Activated T-cell treated with anti-CD3 and anti-CD28 coated beads, Interleukin-2, amount 50 U/mL, for 24 hours (primary cell): ENCODE measurements at places on chromosomes 12 and 14.

DNA sequence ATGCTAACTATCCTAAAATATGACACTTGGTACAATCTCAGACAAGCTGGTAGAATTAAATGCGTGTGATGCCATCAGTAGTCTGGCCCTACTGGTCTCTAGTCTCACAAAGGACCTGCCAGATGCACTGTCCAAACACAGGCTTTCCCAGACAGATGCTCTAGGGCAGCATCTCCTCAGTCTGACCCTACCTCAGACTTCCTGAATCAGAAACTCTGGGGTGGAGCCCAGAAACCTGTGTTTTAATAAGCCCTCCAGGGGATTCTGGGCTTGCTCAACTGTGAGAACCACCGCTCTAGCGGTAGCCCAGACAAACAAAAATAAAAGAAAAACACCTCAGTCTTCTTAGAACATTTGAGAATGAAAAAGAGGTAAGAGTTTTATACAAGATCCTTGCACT, 48.0 kb downstream of the BDKRB1 start:
- DNase-seq: no peak

GRCh38 chr12:79624378-79624777, 66.4 kb downstream of the PAWR start:
- no peak for DNase-seq

DNA sequence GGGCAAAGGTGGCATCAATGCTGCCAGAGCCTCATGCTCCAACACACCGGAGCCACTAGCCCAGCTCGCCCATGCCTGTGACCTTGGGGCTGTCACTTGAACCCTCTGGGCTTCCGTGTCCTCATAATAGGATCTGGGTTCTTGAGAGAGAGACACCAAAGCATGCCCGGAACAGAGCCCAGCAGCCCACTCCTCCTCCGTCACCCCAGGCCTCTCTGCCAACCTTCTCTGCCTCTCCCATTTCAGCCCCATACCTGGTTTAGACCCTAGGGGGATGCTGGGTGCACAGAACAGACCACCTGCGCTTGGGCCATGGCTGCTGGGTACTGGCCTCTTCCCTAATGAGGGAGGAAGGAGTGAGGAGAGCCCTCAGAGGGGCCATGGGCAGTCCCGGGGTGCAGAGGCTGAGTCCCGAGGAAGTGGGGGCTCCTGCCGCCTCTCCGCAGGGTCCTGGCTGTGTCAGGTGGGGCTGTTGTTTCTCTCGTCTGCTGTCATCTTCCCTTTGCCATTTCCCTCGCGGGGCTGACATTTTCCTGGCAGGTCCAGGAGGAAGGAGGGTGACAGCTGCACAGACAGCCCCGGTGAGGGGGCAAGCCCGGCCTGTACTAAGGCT, 172.4 kb upstream of the RTL1 start:
- no peak for DNase-seq

DNA sequence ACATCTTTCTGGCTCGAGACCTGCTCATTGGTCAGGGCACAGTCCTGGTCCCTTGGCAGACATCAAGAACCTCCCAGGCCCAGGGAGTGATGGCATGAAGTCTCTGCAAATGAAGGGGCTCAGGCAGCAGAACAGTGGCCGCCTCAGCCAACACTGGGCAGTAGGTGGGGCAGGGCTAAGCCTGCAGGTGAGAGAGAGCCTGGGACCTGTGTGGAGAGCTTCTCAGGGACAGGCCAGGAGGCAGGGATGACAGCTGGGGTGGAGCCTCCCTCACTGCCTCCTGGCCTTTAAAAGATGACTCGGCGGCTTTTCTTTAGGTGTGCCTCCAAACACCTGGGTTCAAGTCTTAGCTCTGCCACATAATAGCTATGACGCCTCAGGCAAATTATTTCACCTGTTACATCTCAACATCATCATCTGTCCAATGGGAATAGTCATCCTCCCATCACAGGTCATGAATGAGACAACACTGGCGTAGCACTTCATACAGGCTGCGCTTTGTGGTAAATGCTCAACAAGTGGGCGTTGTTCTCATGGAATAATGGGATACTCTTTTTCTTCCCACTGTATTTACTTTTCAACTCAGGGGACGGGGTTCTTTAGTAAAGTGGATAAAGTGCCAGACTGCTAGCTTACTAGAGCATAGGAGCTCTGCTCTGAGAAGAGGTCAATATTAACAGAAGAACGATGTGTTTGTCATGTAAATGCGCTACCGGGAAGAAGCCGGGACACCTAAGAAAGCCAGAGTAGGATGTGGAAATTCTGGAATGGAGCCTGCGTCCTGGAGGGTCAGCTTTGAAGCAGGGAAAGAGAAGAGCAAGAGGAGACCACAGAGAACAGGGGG, 277.4 kb downstream of the FOXN3 start:
- DNase-seq: no peak

- no peak for DNase-seq
Measured at GRCh38 chr14:91649930-91650329, 82.0 kb downstream of the CATSPERB start.

DNA sequence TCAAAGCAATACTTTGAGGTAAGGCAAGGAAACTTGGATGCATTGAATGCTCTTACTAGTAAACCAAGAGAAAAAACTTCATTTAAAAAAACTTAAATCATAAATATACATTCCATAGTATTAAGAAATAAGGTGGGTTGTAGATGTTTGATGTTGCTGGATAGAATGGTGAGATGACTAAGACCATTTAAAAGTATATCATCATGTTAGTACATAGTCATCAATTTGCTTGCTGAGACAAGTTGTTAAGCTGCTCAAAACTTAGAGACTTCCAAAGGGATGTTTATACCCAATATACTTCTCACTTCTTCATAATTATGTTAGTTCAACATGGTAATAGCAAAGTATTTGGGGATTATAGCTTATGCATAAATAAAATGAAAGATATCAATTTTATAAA, 675.5 kb upstream of the MGAT4C start:
- no peak for DNase-seq

DNA sequence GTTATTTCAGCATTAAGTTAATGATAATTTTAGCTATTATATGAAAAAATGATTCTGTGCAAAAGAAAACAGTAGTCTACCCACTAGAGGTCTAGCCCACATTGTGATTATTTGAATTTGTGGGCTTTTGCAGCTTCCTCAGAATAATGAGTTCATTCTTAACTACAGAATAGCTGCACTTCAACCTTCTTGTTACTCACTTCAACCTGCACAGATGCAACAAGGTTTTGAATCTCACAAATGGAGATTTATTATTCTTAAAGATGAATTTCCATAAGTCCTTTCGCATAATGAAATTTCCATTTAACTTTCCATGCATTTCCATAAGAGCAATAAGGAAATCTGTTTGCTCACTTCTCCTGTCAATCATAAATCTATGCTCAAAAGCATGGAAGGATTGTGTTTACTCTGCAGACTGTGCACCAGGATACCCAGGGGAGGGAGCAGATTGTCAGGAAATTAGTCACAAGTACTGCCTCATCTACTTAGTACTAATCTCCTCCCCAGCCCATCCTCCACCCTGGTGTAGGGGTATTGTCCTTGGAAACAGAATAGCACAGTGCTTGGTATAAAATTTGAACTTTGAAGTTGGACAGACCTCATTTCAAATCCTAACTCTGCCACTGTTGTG, 24.1 kb downstream of the PTGER2 start:
- no peak for DNase-seq

DNA sequence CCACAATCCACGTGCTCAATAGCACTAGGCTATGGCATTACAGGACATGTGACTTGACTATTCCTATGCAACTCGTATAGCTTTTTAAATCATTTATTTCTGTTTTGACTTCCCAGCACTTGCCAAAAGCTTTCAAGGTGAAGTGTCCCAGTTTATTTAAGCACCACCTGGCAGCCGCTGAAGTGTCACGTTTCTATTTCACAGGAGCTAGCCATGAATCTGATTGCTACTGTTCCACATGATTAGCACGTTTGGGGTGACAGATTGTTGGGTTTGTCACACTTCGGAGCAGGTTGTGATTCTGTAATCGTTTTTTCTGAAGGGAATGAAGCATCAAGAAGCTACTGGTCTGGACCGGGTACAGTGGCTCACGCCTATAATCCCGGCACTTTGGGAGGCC, 39.9 kb upstream of the BICDL1 start:
- no peak for DNase-seq

- DNase-seq: no peak
Measured at GRCh38 chr14:69303086-69303485, 43.1 kb downstream of the GALNT16 start.

- no peak for DNase-seq
Measured at GRCh38 chr12:132279184-132279889, 50.1 kb downstream of the GALNT9 start.

DNA sequence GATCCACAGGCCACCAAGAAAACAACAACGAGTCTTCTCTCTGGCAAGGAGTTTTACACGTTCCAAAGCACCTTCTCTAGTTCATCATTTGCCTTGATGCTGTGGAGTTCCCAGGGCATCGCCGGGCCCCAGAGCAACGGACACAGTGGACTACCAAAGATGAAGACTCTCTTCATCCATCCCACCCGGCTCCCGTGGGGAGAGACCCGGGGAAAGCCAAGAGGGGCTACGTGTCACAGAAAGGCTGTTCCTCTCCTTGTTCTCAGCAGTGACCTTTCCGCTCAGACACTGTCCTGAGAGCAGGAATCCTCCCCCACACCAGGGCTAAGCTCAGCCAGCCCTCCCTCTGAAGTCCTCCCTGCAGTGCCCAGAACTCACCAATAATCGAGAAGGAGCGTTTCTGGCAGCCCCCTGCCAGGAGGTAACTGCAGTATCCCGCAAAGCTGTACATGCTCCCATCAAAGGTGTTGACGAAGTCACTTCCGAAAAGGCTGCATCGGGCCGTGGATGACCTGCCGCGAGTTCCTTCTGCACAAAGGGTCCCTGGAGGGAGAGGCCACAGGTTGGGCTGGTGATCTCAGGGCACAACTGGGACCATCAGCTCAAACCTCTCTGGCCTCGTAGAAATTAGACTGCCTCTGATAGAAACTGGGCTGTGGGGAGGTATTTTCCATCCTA, 3.5 kb downstream of the VWF start:
- DNase-seq: no peak

DNA sequence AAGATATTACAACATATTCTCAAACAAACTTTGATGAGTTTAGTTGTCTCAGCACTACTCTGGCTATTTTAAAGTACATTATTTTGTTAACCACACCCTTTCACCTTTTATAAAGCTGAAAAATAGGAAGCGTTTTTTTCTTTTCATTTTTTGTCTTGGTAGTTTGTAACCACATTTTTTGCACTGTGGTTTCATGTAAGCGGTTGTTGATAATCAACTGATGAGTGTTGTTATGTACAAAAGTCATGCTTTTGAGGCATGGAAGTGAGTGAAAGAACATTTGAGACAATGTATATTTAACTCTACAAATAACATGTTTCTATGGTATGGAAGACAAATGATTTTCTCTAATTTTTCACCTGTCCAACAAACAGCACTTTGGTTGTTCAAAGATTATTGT, 52.1 kb upstream of the ATP2B1 start:
- DNase-seq: no peak

DNA sequence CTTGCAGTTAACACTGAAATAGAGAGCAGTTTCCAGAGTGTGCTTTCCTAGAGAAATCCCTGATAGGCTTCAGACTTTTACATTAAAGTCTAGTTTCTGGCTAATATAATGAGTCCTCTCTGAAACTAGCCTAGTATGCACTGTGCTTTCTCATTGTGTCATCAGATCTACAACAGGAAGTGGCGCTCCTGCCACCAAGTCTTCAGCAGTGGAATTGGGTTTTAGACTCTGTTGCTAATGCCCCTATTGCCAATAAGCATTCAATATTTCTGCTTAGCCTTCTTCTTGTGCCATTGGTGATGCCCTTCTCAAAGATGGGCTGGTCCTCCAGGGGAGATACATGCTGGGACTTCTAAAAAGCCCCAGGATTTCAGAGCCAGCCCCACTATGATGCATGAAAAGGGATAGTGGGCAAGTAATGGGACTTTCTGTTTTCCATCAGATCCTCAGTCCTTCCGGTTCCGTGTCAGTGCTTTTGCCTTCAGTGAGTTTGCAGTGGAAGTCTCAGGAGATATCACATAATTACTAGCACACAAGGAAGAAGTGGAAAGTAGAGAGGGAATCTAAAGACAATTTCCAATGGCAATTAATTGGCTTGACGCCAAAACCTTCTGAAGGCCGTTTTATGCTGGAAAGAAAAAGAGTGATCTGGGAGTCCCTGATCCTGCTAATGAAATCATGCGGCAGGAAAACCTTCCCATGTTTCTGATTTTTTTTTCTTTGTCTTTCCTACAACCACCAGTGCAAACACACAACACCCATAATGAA, 50.0 kb downstream of the SSPN start:
- DNase-seq: no peak

GRCh38 chr12:12995088-12995487, 5.0 kb downstream of the HEBP1 start:
- no peak for DNase-seq

- no peak for DNase-seq
Measured at GRCh38 chr14:102525929-102526497, 16.4 kb upstream of the ANKRD9 start.

DNA sequence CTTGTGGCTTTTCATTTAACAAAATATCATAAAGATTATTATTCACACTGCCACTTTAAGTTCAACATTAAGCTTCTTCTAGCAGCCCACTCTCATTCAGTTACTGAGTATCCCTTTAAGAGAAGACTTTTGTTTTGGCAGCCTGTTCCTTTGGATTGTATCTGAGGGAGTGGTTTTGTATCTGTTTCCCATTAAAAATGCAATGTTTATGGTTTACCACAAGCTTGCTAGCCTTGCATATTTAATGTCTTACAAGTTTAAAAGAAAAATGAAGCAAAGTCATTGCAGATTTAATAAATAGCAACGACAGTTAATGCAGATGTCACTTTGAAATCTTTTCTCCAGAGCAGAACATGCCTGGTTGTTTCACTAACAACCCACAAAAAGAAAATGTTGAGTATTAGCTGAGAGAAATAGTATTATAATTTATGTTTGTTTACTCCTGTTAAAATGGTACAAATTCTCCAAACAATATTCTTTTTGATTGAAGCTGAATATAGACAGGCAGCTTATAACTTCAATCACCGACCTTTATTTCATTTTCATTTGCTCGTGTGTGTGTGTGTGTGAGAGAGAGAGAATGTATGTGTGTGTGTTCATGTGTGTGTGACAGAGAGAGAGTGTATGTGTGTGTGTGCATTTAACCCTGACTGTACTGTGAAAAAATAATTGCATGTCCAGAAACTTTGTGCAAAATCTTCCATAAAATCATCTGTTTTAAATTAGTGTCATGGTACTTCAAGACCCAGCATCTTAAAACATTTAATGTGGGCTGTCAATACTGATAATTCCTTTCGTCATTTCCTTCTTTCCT, 1.8 kb downstream of the DCN start:
- no peak for DNase-seq
